Aorta (tissue), 5 donors: ENCODE measurements at places on chromosomes 3 and 15.
A peak's percentile ranks its signal among the peaks of the same experiment; 100 is the strongest.

DNA sequence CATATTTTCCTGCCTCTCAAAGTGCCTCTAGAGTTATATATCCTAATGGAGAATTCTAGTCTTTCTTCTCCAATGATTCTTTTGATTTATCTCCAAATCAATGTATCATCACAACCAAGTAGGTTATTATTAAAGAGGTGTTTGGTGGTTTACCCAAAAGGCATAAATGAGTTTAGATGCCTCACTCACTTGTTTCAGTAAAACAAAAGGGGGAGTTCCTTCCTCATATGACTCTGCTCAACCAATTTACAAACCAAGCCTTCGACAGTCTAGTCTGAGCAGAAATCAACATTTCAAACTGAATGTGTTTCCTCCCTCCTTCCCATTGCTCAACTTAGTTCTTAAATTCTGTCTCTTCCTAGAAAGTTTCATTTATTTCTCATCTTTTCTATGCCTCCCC, 116.5 kb downstream of the TNIK start:
- no peak for DNase-seq

- no peak for DNase-seq
These were observed 14.2 kb upstream of the SNX22 start for GRCh38 chr15:64137226-64137833.

GRCh38 chr3:126358038-126358815, 1.0 kb upstream of the KLF15 start:
- no peak for DNase-seq

DNA sequence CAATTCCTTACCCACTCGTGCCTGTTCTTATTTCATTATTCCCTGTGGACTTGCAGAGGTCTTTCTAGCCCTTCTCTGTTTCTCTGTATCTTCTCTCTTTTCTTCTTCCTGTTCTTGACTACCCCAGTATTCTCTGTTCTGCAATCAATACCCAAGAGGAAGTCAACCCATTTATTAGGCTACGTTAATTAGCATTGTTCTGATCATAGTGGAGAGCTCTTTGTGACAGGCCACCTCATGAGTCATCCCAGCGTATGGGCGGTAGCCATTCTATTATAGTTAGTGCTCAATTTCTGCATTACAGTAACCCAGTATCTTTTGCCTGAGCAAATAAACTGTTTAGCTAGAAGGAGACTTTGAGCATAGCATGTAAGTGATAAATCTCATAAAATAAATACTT, 259.5 kb upstream of the GRM7 start:
- no peak for DNase-seq

GRCh38 chr3:95082191-95082590, 1019.3 kb downstream of the NSUN3 start:
- no peak for DNase-seq

GRCh38 chr3:102735311-102735710, 300.5 kb downstream of the ZPLD1 start:
- DNase-seq: no peak

- peak; percentile 82 for DNase-seq
These were observed 53.8 kb downstream of the IQSEC1 start for GRCh38 chr3:13019243-13020095.

DNA sequence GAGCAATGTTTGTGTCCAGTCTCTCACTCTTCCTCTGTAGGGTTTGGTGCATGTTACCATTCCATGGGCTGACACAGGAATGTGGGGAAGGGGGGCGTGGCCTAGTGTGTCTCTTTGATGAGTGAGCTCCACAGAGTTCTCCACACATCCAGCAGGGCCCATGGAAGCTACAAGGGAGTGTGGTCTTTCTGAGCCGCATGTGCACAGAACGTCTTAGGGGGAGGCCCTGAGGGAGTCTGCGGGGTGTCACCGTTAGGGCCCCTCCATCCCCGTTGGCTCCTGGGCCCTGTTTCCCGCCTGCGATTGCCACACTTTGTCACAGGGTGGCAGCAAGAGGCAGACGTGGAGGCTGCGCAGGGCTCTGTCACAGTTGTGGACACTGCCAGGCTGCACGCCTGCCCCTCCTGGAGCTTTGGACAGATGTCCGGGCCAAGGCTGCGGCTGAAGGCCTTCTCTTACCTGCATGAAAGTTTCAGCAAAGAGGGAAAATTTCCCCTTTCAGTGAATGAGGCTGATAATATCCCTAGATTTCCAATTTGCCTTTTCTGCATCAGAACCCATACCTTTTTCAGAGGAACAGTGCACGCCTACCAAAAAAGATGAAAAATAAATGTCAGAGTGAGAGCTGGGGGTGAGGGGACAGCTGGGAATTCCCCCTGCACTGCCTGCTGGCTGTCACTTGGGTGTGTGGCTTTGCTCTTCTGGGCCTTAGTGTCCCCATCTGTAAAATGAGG, 24.3 kb downstream of the CACNA2D3 start:
- DNase-seq: peak; percentile 80

DNA sequence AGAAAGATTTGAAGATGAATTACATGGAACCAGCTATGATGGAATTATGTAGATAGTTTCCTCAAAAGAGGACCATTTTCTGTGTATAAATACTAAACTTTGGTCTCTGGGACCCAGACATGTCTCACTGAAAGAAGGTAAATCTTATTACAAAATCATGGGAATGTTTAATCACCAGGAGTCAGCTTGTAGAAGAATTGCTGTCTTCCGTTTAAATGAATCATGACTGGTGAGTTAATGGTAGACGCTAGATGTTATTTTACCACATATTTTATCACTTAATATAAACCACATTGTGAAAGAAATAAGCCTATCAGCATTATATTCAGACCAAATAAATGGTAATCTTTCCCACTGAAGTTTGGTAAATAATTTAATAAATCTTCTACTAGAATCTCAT, 322.3 kb upstream of the SUCLG2 start:
- DNase-seq: no peak

GRCh38 chr3:48370333-48370713, 1.7 kb upstream of the FBXW12 start:
- DNase-seq: no peak
